ENCODE measurements at places on chromosomes 6 and 20.

DNA sequence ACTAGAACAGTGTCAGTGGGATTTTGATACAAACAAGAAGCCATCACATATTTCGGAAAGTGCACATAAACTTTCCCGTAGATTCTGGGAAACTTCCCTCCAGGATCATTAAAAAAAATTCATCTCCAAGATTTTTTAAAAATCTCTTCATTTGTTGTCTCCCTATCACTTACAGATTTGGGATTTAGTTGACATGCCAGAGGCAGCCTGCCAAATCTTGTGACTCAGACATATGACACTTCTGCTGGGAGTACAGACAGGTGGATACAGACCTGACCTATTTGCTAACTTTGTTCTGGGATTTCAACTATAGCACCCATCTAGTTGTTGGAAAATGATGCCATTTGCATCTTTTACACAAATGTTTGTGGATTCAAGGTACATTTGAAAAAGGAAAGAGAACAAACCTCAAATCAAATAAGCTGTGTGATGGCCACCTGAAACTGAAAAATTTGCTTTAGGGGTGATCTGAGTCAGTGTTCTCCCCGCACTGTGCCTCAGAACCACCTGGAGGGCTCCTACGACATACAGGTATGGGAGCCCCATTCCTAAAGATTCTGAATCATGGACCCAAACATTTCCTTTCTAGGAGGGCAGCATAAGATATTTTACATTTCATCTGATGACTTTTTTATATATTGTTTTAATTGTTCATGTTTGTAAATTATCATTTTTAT is 21.9 kb upstream of the CD2AP start:
- no peak for DNase-seq

DNA sequence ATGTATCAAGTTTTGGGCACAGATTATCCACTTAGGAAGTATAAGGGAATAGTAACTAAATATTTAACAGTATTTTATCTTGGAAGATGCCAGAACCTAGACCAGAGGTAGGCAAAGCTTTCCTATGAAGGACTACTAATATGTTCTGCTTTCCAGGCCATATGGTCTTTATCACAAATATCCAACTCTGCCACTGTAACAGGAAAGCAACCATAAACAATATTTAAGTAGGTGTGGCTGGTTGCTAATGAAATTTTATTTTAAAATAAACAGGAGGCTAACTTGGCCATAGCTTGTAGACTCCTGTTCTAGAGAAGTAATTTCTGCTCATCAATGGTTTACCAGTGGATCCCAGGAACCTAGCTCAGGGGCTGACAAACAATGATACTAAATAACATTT is 39.4 kb downstream of the NOL7 start:
- DNase-seq, result no peak

DNA sequence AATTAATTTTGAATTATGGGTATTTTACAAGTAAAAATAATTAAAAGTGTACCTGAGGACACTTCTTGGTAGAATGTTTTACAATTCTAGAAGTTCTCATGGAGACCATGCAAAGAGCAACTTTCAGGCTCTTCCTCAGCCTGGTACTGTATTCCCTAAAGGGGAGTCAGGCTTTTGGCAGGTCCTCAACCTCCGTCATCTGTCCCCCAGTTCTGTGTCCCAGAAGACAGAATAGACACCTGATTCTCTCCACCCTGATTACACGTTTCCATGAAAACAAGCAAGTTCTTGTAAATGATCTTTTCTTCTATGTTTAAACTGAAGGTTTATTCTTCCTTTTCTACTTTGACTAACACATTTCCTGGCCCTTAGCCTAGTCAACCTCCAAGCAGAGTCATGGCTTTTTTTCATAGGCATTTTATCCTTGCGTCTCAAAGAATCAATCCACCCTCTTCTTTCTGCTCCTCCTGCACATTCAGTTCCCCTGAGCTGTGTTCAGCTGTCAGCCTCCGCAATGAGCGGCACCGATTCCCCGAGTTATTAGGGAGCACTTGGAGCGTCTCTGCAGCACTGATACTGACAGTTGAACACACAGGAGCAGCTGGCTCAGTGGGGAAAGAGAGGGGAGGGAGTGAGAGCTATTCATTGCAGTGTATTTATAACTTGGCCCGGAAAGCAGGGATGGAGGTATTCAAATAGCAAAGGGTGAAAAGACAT is 1082.4 kb upstream of the MAP3K7 start:
- DNase-seq, result no peak

DNA sequence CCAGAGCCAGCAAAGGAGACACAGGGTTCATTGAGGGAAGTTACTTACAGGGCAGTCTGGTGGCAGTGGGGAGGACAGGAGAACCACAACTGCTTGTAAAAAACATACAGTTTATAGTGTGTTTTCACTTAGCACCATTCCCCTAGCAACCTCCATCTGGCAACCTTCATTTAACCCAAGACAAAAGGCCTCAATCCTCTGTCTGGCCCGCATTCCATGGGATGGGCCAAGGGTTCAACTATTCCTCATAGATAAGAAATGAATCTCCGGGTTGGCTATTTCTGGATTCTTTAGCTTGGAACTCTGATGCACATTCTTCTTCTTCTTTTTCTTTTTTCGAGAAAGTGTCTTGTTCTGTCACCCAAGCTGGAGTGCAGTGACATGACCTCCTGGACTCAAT is 26.3 kb upstream of the FYN start:
- DNase-seq, result no peak

GRCh38 chr20:62688855-62689460 is 19.7 kb upstream of the NTSR1 start:
- DNase-seq, result no peak

DNA sequence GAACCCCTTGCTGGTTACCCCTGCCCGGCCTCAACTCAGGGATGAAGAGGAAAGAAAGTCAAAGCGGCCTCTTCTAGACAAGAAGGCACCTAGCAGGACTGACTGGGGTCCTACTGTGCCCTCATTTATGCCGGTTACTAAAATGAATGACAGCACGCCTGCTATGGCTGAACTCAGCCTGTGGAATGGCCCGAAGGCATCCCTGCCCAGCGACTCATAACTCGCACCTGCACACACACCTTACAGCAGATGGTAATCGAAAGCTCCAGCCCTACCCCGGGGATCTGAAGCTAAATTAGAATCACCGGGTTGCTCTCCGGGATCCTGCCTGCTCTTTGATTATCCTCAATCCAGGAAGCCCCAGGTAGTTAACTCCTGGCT is 747 bp upstream of the TXNDC5 start:
- DNase-seq, result no peak

- no peak for DNase-seq
These were observed 121.3 kb upstream of the CST7 start for GRCh38 chr20:24827603-24828295.

DNA sequence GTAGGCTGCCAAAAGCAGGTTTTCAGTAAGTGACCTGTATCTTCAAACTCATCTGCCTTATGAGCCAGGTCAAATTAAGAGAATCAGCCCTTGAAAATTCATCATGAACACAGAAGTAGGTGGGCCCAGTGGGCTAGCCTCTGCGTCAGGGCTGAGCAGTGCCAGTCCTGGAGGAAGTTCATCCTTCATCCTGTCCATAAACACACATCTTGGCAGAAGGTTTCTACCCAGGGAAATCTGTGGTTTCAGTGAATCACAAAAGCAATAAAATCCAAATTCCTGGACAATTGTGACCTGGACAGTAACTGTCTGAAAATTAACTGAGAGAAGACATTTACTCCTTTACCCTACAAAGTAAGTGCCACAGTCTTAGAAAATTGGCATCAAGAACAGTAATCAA is 72.4 kb downstream of the ATG5 start:
- no peak for DNase-seq

- DNase-seq, result no peak
These were observed 17.9 kb upstream of the CHMP4B start for GRCh38 chr20:33793011-33793931.

- DNase-seq, result no peak
These were observed 42.8 kb upstream of the RALGAPA2 start for GRCh38 chr20:20755231-20755630.

- no peak for DNase-seq
These were observed 236.8 kb downstream of the PACRG start for GRCh38 chr6:162964488-162965140.

DNA sequence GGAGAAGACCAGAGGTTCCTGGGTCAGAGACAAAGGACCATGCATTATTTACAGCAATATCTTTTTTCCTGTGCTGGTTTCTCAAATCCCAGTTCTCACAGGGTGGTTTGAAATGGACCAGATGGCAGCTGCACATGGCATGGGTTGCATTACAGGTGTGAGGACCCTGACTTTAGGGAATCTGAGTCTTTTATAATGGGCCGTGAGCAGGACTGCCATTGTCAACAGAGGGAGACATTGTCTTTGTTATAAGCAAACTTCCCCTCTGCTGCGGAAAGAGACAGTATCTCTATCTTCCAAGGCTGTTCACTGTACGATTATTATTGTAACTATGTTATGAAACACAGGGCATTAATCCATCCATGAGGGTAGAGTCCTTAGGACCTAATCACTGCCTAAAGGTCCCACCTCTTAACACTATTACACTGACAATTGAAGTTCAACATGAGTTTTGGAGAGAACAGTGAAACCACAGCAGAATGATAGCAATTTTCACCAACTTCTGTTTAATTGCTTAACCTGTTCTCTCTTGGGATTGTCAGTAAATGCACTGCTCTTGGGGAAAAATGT is 156.1 kb upstream of the AGPAT4 start:
- no peak for DNase-seq

DNA sequence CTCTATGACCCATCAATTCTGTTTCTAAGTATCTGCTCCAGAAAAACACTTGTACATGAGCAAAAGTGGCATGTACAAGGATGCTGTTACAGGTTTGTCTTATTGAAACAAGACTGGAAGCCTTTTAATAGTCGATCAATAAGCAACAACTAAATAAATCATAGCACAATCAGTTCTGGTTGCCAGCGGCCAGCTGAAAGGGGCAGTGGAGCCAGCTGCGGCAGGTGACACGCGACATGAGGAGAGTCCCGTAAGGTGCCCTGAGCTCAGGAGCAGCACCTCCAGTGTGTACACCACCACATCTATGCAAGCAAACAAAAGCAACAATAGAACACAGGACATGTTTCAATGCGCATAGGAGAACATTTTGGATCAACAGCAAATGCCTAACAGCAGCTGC is 20.7 kb upstream of the NNAT start:
- DNase-seq, result no peak

- DNase-seq, result no peak
These were observed 5.6 kb downstream of the PCMTD2 start for GRCh38 chr20:64261138-64261537.

DNA sequence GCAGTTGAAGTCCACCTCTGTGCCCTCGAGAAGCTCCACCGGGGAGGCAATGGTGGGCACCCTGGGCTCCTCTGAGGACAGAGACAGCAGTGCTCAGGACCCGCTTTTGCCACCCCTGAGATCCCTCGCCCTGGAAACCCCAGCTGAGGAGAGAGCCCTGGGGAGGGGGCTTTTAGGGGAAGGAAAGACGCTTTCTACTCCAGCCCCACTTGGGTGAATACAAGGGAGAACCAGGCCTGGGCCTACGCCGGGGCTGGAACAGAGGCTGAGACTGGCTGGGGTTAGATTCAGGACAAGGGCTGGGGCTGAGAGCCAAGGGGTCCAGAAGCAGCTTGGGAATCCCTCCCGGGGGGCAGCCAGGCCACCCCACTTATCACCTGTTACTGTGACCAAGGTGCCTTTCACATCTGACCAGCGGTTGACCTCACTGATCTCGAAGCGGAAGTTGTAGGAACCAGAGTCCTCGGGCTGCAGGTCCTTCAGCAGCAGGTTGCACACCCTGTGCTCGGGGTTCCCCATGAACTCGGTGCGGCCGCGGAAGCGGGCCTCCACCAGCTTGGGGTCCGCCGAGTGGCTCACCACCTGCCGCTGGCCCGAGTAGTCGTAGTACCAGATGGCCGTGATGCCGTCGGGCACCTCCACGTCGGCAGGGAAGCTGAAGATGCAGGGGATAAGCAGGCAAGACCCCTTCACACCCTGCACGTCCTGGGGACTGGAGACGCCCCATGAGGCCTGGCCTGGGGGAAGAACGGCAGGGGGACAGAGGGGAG is 6.2 kb downstream of the SIGLEC1 start:
- DNase-seq, result no peak

- no peak for DNase-seq
These were observed 1956.6 kb upstream of the DEFB115 start for GRCh38 chr20:29300579-29301551.

DNA sequence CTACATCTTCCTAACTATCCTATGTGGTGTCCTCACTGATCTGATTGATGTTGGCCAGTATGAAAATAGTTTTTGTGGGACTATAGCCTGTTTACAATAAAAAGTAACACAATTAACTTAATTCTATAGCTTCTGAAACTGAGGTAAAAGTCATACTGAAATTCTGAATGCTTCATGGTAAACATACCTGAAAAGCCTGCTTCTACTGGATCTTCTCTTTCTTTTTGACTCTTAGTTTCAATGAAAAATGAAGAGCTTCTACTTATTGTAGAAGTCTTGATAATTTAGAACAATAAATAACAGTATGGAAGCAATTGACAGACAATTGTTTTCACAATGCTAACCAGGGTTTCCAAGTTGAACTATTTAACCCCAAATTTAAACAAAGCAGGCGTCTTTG is 383.9 kb upstream of the MMS22L start:
- DNase-seq, result no peak
